ENCODE measurements at places on chromosomes 4 and X. TPM values are rescaled to one million over a fixed set of nuclear protein-coding genes. Genes with fewer than 3 reads are reported as not detected.

DNA sequence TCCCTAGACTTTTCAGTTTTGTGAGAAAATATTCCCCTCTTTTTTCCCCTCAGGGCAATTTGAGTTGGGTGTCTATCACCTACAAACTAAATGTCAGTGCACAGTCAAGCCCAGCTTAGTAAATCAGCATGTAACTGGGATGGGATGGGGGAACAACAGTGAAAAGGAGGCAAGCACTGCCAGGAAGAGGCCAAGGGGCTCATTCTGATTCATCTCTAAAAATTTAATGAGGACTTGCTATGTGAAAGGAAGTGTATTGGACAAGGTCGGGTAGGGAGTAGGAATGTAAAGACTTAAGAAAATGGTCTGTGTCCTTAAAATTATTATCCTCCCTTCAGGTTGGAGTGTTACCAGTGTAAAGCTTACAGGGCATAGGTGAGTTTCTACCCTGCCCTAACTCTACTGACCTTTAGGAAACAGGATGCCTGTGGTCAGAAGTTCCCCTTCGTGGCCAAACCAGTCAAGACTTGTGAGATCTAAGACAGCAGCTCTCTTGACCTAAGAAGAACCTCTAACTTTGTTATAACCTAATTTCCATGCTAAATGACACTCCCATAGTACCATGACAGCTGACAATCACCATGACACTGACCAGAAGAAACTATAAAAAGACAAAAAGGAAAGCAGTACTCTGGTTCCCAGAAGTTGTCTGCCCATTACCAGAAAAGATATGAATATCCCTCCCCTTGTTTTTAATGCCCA is 194.4 kb upstream of the LDB2 start:
- no peak for DNase-seq

DNA sequence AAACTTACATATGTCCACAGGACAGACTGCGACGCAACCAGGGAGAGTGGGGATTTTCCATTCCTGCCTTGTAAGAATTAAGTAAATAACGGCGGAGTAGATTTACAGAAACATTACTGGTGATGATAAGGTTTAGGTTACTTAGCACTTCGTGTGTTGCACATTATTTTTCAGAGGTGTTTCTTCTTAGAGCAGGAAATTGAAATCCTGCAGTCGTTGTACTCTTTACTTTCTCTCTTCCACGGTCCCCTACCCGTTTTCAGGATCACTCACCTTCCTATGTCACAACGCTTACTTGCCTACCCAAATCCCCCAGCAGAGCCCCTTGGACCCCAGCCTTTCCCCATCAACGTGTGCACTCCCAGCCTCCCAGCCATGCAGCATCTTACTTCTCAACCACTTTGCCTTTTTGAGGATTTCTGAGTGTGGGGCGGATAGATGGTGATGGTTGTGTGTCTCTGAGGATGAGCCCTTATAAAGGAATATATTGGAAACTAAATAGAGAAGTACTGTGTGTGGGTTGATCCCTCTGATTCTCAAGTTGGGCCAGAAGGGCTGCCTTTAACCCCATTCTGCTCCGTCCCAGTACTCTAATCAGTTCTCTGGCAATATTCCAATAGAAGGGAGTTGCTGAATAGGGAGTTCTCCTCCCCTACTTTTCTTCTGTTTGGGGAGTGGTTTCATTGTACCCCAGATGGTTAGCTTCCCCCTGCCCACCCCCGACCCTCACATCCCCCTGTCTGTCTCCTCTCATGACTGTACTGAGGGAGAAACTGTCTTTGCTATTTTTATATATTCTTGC is 1.6 kb downstream of the MID2 start:
- no peak for DNase-seq

- no peak for DNase-seq
Observed at GRCh38 chr4:155676430-155676825, 9.8 kb downstream of the GUCY1A1 start.

DNA sequence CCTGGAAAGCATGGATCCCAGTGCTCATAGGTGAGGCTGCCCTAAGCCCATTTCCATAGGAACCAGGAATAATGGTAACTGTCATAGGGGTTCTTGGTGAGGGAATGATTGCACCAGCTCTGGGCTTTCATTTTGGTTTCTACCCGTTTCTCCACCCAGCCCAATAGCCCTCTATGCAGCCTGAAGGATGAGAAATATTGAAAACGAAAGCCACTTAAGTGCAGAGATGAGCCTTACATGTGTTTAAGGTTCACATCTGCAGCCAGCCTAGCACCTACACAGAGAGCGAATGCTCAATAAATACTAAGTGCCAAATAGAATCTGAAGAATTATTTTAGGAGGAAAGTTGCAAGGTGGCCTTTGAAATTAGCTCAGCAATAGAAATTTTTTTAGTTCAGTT is 60.4 kb downstream of the MCF2 start:
- no peak for DNase-seq

DNA sequence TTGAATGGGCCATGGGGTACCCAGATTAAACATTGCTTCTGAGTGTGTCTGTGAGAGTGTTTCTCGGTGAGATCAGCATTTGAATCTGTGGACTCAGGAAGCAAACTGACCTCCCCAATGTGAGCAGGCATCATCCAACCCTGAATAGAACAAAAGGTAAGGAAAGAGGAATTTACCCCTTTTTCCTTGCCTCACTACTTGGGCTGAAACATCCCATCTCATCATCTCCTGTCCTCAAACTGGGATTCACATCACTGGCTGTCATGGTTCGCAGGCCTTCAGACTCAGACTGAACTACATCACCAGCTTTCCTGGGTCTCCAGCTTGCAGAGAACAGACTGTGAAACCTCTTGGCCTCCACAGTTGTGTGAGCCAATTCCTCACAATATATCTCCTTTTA is 47.1 kb downstream of the TEC start:
- no peak for DNase-seq

- no peak for DNase-seq
Observed at GRCh38 chrX:120514236-120514635, 45.1 kb upstream of the LAMP2 start.

GRCh38 chrX:111662292-111662691 is 18.7 kb upstream of the ALG13 start:
- DNase-seq: no peak

Gene CD99L2
- total RNA-seq: 9.0 TPM

DNA sequence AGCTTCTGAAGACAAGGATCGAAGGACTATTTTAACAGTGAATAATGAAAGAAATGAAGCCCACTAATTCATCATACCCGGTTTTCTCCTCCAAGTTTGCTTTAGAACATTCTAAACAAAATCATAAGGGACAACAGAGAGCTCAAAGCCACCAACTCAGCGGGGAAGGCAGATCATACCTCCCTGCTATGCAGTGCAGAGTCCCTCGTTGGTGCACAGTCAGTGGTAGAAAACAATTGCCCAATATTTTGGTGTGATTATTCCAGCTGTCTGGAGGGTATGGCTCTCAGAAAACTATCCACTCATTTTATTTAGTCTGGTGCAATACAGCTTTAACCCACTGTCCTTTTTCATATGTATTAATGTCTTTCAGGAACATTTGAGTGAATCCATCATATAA is 59.3 kb upstream of the HPSE start:
- no peak for DNase-seq

DNA sequence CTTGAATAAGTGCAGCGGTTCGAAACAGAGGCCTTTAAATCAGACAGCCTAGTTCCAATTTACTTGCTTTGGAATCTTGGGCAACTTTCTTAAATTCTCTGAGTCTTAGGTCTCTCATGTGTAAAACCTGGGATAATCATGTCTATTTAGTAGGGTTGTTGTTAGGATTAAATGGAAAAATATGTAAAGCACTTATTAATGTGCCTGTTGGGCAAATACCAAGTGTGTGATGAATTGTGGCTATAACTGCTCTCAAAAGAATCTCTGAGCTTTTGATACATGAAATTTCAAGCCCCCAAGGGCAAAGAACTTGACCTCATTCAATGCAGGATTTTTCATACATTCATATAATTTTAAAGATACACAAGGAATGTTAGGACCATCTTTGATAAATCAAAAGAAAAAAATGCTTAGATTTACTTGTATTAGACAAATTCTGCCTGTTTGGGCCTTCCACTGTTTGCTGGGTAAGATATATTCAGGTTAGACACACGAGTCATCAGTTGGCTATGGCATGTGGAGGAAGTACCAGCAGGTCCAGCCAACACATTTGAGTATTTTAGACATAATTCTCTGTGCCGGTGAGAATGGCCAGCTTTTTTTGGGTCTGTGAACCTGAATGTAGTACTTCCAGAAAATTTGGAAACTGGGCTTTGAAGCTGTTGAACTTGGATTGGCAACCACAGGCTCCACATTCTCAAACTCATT is 241.4 kb upstream of the CNKSR2 start:
- no peak for DNase-seq

DNA sequence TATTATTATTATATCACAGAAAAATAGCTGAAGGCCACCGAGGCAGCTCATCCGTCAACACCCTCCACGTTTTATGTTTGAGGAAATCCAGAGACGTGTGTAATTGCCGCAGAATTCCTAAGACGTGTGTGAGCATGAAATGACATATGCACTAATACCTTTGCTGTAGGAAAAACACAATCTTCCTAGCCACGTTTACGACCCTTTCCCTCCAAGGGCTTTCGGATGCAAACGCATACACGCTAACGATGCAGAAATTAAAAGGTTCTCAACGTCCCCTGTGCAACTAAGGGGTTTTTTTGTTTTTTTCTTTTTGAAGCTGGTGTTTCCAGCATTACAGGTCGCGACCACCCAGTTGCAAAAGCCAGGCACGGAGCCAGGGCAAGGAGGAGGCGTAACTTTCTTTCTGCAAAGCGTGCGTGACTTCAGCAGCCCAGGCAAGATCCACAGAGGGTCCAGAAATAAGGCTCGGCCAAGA is 33.8 kb downstream of the CRLF2 start:
- DNase-seq: no peak

DNA sequence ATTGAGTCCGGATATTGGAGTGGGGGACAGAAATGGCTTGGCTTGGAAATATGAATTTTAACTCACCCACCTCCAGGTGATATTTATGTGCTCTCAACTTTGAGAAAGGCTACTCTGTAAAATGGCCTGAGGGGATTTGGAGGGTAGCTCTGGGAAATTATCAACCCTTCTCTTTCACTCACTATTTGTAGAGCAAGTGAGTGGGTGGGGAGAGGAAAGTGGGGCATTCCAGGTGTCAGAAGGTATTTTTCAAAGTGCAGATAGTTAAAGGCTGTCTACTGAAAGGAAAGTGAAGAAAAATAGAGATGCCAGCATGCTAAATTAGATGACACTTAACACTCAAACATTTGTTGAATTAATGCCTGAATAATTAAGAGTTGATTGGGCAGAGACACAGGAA is 44.1 kb downstream of the TMEM164 start:
- DNase-seq: no peak

GRCh38 chrX:37726346-37726745 is 40.8 kb downstream of the XK start:
- DNase-seq: no peak

Gene STK32B
- total RNA-seq: not detected

DNA sequence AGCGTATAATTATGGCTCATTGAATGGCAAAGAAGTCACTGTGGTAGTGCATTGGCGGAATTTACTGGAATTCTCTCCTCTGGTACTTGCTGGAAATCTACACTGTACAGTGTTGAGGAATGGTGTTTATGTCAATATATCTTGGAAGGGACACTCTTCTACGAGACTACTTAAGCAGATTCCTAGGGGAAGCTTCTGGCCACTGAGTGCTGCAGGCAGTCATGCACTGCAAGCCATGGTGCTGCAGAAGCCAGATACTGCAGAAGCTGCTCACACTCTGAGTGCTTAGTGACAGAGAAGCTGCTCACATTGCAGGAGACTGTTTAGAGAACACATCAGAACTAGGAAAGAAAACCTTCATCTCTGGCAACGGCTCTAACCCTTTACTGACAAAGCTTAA is 725.0 kb downstream of the CCSER1 start:
- no peak for DNase-seq

GRCh38 chrX:10482708-10483107 is 137.7 kb downstream of the MID1 start:
- no peak for DNase-seq

- no peak for DNase-seq
Observed at GRCh38 chr4:181877329-181877848, 365.8 kb upstream of the TENM3 start.

Gene DRP2
- 0.39 TPM for total RNA-seq

Gene PROM1
- total RNA-seq: not detected

Gene ARHGAP4
- 128 TPM for total RNA-seq

DNA sequence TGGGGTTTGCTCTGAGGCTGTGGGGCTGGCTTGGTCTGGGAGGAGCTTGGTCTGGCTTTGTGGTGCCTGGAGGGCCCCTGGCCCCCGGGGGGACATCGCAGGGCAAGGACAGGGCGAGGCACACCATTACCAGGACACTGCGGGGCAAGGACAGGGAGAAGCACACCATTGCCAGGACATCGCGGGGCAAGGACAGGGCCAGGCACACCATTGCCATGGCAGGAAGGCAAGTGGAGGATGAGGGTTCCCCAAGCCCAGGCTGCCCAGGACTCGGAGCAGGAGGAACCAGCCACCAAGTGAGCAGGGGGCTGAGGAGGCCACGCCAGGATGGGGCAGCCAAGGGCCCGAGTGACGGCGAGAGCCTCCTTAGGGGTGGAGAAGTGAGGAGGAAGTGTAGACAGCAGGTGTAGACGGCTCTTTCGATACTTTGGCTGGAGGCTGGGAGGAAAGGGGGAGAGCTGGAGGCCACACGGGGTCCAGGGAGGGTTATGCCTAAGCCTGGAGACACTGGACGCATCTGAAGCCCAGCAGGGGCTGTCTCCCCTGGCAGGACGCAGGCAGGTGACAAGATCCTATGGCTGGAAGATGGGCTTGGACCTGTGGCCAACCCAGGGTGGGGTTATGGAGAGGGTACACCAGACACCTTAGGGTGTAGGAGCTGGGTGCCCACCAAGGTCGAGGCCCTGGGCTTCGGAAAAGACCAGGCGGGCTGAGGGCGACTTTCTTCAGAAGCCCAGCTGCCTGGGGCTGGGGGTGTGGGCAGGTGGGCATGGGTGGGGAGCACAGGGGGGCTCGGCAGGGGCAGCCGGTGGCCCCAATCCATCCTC is 7.3 kb downstream of the NKX1-1 start:
- no peak for DNase-seq

DNA sequence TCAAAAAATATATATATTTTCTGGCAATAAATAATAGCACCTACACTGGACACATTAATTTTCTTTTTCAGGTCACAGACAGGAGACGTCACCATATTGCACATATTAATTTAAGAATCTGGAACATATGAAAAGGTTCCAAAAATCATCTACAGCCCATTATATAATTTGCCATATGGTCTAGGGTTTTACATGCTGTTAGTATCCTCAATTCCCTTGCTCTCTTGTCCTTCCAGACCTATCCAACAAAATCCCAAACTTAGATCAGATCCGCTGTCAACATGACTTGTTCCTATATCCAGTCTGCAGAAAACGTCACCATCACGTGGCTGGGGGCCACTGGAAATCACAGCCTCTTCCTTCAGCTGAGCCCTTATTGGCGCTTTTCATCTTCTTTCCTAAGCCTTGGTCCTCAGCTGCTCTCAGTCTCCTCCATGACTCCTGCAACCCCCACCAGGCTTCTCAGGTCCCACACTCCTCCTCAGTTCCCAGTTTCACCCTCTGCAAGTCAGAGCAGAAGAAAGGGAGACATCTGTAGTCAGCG is 192.0 kb upstream of the GATB start:
- no peak for DNase-seq

Gene UBL4A
- total RNA-seq: 63.5 TPM

Measured in activated T-helper 1 cell treated with anti-CD3 and anti-CD28 coated beads, Interleukin-12 subunit alpha, Interleukin-12 subunit beta, Interleukin-2, Interleukin-4 antibody, amounts not matched to agents 30 ng/mL and 10 ng/mL and 1 ng/mL, durations not matched to agents 14 hours and 24 hours and 36 hours (primary cell).